ENCODE measurements at places on chromosomes 3 and 15.

- no peak for DNase-seq
These were observed 29.2 kb downstream of the SENP8 start for GRCh38 chr15:72147418-72147817.

DNA sequence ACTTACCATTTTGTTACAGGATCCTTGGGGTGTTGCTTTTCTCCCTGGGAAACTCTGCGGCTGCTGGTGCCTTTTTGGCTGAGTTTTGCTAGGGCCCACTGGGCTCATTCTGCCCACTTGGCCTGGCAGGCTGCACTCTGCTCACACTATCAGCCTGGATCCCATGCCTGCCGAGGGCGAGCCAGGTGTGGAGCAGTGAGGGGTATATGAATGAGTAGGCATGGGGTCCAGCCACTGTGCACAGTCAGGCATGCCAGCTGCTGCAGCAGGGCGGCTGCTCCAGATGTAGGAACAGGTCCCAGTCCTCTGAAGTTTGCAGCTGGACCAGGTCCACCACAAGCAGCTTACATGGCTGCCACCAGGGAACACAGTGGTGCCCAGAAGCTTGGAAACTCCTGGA lies 136.4 kb upstream of the CNTN3 start:
- DNase-seq = no peak

- no peak for DNase-seq
These were observed 454.2 kb downstream of the FGF12 start for GRCh38 chr3:192273001-192273696.

DNA sequence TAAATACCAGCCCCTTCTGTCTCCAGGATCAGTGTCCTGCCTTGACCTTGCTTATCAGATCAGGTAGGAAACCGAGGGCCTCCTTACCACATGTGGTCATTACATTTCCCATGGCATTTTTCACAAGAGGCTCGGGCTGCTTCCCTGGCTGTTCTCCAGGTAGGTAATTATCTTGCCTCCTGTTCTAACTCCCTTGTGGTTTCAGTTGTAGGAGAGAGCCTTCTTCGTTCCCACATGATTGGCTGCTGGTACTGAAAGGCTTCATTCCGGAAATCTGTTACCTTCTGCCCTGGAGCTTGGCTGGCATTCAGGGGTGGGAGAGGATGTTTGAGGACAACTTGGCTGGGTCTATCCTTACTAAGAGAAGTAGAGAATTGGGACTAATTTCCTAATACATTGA lies 46.8 kb upstream of the RORA start:
- no peak for DNase-seq

DNA sequence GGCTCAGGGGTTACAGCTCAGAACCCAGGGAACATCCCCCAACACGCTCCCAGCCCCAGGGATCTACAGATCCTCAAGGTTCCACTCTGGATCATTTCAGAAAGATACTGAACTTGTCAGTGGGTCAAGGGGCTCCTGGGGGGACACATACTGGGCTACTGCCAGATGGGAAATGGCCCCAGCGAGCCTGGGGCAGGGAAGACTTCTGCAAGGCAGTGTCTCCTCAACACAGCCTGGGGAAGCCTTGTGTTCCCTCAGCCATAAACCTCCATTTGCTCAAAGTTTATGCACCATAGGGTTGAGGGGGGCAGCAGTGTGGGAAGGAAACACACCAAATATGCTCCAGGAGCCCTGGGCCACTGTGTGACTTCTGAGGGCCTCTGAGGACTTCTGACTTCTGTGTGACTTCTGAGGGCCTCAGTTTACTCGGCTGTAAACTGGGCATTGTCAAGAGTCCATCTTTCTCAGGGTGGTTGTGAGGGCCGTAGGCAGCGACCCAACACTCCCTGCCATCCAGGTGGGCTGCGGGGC lies 58.4 kb downstream of the IQSEC1 start:
- DNase-seq = no peak

DNA sequence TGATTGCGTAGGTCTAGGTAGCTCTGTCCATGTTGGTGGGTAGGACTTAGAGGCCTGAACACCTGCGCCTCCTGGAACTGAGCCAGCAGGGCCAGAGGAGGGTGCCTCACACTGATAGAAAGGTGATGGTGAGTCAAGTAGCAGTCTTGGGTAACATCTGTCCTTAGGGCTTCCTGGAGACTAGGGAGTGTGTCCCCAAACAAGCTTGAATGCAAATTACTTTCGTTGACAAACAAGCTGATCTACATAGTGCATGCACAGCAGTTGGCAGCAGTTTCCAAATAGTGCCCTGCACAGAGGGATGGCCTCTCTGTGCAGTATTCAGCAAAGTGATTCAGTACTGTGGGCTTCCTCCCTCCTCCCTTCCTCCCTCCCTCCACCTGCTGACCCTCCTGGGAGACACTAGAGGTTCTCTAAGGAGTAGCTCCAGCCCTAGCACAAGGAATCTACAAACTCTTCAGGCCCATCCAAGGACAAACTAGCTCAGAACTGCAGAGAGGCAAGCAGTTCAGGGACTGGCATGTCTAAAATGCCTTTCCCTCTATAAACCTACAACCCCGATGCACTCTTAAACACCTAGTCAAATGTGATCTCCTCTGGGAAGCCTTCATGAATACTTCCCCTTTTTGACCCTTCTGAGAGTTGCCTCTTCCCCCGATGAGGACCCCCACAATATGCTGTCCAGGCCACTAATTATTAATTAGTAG lies 61.0 kb downstream of the TLE3 start:
- no peak for DNase-seq

- DNase-seq = no peak
These were observed 7.1 kb downstream of the RMDN3 start for GRCh38 chr15:40747685-40748631.

- no peak for DNase-seq
These were observed 23.4 kb downstream of the RFTN1 start for GRCh38 chr3:16490062-16490619.

- DNase-seq = peak; percentile 4
These were observed 3.6 kb downstream of the CHDH start for GRCh38 chr3:53842436-53843194.

- no peak for DNase-seq
These were observed 101.5 kb downstream of the SHQ1 start for GRCh38 chr3:72746430-72747411.

DNA sequence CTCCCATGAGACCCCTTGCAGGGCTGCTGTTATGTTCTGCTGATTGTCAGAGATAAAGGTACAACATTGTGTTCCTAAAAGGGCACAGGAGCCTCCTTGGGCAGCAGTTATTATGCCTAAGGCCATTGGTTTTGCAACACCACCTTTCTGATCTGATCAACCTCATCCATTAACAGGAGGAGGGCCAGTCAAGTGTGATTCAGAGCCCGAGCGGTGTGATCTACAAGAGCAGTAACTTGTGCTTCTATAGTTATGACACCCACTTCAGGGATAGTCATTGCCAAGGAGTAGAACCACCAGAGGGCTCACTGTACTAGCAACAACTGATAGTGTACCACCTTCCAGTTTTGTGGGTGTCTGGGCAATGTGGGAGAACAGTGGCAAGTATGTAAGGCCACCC lies 1457.9 kb upstream of the CADM2 start:
- no peak for DNase-seq

DNA sequence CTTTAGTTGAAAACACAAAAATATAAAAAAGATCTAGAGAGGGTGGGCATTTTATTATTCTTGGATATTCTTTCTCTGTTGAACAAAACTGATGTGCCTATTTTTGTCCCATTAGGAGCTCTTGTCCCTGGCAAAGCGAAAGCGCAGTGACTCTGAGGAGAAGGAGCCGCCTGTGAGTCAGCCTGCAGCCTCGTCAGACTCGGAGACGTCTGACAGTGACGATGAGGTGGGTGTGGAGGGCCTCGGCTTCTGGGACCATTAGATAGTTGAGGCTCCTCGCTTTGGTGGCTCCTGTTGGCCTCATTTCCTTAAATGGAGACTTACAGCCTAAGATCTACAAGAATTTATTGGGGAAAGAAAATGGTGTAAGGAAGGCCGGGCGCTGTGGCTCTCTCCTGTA lies 21.3 kb downstream of the RTF1 start:
- no peak for DNase-seq

GRCh38 chr3:170346481-170347392 lies 10.8 kb upstream of the SKIL start:
- DNase-seq = peak; percentile 55

DNA sequence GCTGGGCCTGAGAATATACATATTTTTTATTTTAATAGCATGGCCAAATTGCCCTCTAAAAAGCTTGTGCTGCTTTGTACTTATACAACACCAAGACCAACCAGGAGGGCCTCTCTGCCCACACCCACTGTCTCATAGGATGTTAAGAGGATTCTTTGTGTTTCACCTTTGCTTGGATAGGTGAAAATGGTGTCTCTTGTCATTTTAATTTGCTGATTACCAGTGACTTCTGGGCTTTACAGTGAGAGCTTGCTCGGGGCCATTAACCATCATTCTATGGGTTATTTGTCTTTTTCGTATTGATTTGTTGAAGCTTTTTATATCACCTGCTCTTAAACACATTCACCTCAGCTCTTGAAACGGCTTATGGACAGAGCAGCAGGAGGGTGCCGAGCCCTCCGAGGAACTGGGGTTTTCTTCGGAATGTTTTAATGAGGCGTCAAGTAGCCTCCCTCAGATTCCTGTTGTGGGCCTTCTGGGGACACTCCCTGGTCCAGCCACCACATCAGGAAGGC lies 10.5 kb downstream of the PTH1R start:
- no peak for DNase-seq

DNA sequence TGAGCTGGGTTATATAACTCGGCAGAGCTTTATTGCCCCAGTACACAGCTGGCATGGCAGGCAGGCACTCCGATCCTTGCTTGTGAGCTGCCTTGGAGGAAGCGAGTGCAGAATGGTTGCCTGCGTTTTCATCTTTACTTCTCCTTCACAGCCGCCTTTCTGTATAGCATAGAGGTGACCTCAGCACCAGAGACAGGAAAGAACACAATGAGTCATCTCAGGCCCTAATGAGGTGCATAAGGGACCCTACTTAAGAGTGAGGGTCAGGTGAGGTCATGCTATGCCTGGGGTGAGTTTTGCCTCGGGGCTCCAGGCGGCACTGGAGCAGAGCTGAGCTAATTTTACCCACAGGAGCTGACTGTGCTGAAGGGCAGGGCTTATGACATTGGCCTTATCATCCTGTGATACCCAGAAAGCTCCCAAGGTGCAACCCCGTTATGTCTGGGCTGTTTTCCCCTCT lies 43.5 kb downstream of the LPP start:
- no peak for DNase-seq

DNA sequence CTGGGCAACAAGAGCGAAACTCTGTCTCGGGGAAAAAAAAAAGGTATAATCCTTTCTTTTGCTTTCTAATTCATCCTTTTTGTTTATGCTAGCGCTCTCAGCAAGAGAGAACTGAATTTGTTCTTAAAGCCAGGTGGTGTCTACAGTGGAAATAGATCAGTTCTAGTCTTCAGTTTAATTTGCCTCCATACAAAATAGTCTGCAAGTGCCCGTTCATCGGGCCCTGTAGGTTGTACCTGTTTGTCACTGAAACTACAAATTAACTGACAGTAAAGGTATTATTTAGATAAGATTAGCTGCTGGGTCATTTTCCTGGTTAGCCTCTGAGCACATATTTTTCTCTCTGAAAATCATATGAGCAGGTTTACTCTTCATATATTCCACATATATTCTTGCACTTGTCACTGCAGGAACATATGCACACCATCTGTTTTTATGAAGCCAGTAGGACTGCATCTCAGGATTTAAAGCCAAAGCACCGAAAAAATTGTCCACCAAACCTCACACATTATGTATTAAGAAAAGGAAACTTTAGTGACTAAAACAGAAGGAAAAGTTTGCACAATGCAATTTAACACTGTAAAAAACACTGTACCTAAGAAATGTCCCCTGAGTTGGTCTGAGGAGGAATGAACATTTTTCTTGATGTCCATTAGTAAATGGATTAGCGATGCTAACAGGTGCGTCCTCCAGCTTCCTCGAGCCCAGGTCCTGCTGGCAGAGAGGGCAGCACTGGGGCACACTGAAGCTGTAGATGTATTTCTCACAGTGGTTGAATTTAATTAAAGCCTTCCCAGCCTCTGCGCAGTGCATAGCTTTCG lies 437 bp downstream of the MKRN2OS start:
- DNase-seq = no peak

- DNase-seq = no peak
These were observed 479.5 kb downstream of the FHIT start for GRCh38 chr3:60771766-60772165.

- no peak for DNase-seq
These were observed 75.1 kb upstream of the FBN1 start for GRCh38 chr15:48720646-48721045.

DNA sequence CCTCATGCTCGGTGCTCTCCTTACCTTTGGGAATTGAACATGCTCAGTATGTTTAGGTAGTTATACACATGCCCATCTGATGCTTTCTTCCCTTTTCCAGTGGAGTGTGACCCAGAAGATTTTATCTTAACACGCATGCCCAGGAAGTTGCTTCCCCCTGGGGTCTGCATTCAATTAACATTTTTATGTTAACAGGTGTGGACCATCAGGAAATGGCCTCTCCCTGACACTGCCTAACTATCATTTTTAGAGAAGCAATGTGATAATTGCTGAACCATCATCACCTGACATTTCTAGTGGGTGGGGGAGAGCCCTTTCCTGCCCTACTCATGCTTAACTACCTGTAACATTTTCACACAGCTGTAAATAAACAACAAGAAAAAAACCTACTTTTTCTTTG lies 55.1 kb upstream of the TGFBR2 start:
- no peak for DNase-seq

GRCh38 chr3:40502034-40502433 lies 3.8 kb upstream of the ZNF620 start:
- DNase-seq = no peak

GRCh38 chr15:71545923-71546322 lies 264.4 kb upstream of the NR2E3 start:
- DNase-seq = no peak

DNA sequence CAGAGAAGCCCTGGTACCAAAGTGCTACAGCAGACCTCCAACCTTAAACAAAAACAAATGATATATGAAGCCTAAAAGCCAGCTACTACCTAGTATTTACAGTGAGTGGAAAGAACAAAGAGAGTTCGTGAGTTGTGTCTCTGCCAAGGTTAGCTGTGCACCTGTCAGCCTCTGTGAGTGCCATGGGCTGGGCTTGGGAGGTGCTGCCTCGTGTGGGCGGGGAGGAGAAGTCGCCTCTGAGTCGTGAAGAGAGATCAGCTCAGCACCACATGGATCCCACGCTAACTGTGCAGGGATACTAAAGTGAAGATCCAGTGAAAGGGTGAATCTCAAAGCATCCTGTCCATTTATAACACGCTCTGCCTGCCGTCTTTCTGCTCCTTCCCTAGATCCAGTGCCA lies 101.9 kb downstream of the CHDH start:
- DNase-seq = peak; percentile 7

GRCh38 chr3:161371441-161372320 lies at the start of gene SPTSSB:
Gene SPTSSB, minus strand, starts transcription at chr3:161371517. Its CDS starts 25,194 bp downstream, at chr3:161346323.
- DNase-seq = peak; percentile 4

- DNase-seq = no peak
These were observed 134.3 kb upstream of the RARB start for GRCh38 chr3:25293736-25294135.

- peak; percentile 61 for DNase-seq
These were observed 9.2 kb upstream of the ACSBG1 start for GRCh38 chr15:78243491-78243941.

- DNase-seq = no peak
These were observed 1.4 kb upstream of the PRKCI start for GRCh38 chr3:170220871-170221270.

GRCh38 chr3:172223870-172224269 lies 184.5 kb downstream of the FNDC3B start:
- no peak for DNase-seq
